ENCODE measurements at places on chromosomes 1 and 21.

GRCh38 chr21:15754640-15755039 lies 24.9 kb downstream of the USP25 start:
- DNase-seq, result no peak

- DNase-seq, result no peak
These were observed 1922.8 kb downstream of the MRPL39 start for GRCh38 chr21:23684431-23684830.

DNA sequence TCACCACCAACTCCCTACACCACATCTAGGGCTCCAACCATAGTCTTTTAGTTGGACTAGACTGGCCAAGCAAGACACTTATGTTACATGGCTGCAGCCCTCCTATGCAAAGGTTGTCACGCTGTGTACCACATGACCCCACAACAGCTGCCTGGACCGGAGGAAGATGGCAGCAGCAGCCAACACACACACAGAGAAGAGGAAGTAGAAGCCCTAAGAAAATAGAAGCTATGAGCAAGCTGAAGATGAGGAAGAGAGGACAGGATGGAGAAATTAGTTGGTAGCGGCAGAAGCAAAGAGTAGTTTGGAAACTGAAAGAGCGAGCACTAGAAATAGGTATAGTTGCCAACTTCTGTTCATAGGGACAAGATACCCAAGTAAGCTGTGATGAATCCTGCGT lies 60.8 kb upstream of the RALGPS2 start:
- DNase-seq, result no peak

- DNase-seq, result no peak
These were observed 208.7 kb downstream of the SIPA1L2 start for GRCh38 chr1:232421143-232421796.

DNA sequence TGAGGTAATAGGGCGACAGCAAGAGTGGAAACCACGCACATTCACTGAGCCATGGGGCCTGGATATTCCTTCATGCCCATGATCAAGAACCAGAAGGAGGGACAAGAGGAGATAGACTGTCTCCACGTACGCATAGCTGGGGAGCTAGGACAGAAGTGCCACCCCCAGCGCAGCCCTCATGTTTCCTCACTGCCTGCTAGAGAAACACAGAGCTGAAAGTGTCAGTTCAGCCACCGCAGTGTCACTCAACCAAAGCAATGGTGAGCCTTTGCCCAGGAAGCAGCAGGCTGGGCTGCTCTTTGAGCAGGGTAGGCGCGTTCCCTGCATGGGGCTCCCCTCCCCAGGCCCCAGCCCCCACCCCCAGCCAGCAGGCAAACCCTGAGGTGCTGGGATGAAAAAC lies 68.5 kb downstream of the STUM start:
- no peak for DNase-seq

DNA sequence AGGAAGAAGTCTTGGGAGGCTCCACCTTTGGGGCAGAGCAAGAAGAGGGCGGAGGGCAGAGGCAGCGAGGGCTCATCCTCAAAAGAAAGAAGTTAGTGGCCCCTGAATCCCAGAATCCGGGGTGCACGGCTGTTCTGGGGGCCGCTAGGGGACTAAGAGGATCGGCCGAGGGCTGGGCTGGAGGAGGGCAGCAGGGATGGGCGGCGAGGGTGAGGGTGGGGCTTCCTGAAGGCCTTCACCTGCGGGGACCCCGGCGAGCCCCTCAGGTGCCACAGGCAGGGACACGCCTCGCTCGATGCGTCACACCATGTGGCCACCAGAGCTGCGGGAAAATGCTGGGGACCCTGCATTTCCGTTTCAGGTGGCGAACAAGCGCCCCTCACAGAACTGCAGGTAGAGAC lies 23.9 kb downstream of the COL6A1 start:
- no peak for DNase-seq

DNA sequence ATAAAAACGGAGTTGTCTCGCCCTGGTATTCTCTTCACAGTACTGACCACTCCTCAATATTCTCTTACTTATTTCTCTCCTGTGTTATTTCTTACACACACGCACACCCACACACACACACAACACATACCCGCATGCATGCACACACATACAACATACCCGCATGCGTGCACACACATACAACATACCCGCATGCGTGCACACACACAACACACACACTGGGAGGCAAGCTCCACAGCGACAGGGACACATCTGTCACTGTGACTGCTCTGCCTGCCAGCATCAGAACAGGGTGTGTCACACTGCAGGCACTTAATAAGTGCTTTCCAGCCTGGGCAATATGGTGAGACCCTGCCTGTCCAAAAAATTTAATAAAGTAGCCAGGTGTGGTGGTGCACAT lies 20.8 kb upstream of the DDOST start:
- no peak for DNase-seq

DNA sequence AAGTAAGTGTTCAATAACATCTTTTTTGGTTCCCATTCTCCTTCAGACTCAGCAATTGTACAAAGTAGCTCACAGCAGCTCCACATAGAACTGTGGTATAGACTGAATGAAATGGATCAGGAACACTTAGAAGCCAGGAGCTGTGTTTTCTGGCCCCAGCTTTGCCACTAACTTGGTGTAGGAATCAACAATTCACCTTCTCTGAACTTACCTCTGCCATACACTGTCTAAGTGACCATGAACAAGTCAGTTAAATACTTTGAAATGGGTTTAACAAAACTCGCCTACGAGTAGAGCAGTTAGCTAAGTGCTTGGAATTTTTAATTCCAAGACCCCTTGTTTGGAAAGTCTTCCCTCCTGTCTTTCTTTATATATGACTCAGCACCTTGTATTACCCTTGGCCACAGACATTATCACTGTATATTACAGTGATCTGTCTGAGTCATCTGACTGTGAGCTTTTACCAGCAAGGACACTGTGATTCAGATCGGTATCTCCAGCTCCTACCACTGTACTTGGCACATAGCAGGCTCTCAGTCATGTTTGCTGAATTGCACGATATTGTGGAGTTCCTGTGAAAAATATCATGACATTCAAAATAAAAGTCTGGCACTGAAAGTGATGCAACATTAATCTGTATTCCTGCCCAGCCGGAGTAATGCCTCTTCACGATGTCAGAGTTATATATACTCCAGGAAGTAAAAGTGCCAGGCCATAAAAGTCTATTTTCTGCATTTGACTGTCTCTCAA lies 101.7 kb upstream of the BEND5 start:
- no peak for DNase-seq

DNA sequence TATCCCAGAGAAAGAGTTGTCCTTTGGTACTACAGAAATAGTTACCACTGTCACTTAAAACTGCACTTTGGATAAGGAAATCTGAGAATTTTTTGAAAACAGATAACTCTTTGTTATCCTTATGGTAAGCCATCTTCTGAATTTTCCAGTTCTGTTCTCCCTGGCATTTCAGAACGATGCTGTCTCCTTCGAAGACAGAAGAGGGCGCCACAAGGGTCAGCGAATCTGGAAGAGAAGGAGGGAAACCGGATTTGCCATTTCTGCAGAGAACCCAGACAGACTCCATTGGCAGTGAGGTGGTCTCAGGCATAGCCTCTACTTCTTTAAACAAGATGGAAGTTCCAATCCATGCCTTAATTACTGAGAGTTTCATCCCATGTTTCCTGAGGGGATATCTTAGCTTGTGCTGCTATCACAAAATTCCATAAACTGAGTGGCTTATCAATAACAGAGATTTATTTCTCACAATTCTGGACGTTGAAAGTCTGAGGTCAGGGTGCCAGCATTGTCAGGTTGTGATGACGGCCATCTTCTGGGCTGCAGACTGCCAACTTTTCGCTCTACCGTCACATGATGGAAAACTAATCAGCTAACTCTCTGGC lies 6.4 kb downstream of the FCRL2 start:
- DNase-seq, result no peak

DNA sequence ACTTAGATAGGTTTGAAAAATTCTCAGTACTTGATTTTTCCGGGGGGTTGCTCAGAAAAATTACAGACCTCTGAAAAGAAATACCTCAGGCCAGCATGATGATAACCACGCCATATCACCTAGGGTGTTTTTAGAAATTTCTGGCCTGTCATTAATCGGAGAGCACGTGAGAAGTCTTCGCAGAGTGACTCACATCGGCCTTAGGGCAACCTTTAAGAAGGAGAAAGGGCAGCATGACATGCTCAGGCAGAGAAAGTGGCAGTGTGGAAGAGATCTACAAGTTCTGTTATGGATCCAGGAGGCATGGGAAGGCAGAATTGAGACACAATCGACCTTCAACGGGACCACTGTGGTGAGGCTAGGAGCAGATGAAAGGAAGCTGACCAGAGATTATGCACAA lies 506.3 kb downstream of the LMO4 start:
- DNase-seq, result no peak

DNA sequence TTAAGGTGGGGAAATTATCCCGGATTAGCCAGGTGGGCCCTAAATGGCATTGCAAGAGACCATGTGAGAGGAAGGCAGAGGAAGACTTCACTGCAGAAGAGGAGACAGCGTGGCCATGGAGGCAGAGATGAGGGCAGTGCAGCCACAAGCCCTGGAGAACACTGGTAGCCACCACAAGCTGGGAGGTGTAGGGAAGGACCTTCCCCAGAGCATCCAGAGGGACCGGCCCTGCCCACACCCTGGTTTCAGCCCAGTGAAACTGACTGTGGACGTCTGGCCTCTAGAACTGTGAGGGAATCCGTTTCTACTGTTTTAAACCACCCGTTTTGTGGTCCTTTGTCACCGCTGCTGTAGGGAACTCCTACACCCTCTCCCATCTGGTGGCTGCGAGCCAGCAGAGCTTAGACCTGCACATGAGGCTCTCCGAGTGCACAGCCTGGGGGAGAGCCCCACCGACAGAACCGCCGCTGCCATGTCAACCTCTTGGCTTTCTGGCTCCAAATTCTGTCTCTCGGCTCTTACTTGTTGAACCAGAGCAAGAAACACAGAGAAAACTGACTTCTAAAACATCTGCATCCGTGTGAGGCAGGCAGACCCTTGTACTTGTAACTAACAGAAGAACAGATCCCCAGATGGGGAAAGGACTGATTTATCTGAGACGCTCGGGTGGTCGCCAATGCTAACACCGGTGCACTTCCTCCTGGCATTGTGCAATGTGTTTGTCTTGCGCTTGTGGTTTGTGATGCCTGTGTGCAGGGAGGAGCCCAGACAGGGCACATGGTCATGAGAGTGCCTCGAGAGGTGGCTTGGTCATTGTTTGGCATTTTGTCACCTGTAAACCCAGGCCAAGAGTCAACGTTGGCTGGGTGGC lies 90.8 kb upstream of the TMPRSS2 start:
- DNase-seq, result no peak

- DNase-seq, result no peak
These were observed 14.2 kb upstream of the TENT5B start for GRCh38 chr1:27026621-27027574.

- DNase-seq, result no peak
These were observed 42.0 kb downstream of the S1PR1 start for GRCh38 chr1:101278845-101279244.

GRCh38 chr1:205199931-205200299 lies 11.6 kb downstream of the DSTYK start:
- no peak for DNase-seq

DNA sequence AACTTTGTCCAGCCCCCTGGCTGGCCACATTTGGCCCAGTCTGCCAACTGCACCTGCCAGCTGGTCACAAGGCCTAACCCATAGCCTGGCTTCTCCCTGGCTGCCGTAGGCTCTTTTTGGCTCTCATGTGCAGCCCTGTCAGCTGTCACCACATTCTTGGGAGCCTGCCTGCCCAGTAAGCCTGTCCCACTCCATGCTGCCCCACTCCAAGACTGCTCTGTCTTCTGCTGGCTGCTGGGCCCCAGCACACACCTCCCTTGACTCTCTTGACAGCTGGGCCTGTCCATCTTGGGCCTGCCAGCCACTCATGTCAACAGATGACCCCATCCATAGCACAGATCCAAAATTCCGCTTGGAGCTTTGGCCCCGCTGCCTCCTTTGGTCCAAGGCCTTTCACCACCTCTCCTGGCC lies 74.3 kb upstream of the EDN2 start:
- no peak for DNase-seq

Data from stimulated activated CD4-positive, alpha-beta T cell treated with anti-CD3 and anti-CD28 coated beads, Interleukin-15, amount 100 ng/mL, for 1 hour (primary cell).